Stimulated activated CD4-positive, alpha-beta T cell treated with anti-CD3 and anti-CD28 coated beads, Interleukin-1b, Interleukin-23, amount 100 ng/mL, for 1 hour (primary cell): ENCODE measurements at places on chromosomes 13 and 19.

GRCh38 chr13:92572190-92572589 lies 654.4 kb upstream of the GPC6 start:
- no peak for DNase-seq

DNA sequence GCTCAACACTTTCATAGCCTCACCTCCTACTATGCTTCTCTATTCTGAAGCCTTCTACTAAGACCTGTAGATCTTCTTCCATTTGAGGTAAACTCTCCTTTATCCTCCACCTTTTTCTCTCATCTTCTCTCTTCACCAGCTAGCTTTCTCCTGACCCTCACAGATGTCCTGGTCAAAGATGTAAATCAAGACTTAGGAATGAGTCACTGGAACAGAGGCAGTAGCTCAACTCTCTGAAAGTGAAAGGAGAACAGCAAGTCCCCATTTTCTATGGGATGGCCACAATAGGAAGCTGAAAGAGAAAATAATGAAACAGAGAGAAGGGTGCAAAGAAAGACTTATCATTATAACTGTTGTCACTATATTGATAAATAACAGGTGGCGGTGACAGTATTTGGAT lies 86.1 kb upstream of the DOCK9 start:
- no peak for DNase-seq

DNA sequence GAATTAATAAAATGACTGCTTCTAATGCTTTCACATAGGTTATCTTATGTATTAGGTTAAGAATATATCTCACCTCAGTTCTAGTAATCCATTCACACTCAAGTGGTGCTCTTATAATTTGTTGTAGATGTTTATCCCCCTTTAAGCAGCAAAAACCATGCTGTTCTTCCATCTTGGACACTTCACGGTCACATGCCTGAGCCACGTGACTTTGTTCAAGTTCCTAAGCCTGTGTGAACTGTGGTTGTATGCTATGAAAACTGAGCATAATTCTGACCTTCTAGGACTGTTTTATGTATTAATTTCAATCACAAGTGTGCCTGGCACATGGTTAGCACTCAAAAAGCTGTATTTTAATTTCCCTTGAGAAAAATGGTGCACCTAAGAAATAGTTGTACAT lies 41.2 kb upstream of the STARD13 start:
- DNase-seq: no peak

GRCh38 chr19:1027650-1028061 lies 1.2 kb downstream of the CNN2 start:
- no peak for DNase-seq

GRCh38 chr19:18161636-18162002 lies 8.7 kb downstream of the PIK3R2 start:
- no peak for DNase-seq

DNA sequence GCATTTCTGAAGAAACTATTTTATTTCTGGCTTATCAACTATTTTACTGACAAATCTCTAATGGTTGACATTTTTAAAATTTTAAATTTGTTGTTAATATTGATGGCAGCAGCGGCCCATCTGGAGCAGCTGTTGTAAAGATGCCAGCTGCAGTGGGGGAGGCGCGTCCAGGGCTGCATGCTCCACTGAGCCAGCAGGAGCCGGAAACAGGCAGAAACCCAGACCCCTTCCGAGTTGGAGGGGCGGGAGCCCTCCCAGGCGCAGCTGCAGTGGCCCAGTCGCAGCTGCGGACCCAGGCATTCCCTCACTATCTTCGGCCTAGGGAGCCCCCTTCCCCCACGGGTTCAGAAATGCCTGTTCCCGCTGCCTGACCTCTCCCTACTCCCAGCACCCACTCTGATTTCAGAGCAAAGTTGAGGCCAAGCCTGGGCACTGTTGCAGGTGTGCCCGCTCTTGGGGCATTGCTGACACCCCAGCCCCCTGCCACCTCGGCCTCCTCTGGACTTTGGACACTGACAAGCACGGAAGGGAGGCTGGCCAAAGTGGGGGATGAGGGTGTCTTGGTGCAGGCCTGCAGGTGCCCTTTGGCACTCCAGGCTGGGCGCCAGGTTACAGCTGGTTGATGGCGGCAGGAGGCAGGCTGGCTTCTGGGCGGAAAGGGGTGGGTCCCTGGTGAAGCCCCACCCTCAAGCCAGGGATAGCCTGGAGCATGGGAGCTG lies 69.2 kb downstream of the PIBF1 start:
- DNase-seq: no peak

GRCh38 chr13:41186481-41186880 lies 7.9 kb downstream of the KBTBD7 start:
- no peak for DNase-seq

DNA sequence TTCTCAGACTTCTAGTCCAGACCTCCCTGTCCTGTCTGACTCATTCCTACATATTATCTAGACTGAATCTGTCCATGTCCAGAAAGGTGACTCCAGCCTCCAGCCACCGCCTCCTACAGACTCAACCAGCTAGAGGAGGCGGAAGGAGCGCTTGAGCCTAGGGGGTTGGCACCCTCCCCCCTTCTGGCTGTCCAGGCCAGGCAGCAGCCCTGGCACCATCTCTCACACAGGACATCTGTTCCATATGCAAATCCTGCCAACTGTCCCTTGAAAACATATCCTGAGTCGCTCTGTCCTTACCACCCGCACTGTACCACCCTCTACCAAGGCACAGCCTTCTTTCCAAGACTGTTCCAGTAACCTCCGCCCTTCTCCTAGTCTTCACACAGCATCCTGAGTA lies 150.7 kb upstream of the WASF3 start:
- DNase-seq: no peak

DNA sequence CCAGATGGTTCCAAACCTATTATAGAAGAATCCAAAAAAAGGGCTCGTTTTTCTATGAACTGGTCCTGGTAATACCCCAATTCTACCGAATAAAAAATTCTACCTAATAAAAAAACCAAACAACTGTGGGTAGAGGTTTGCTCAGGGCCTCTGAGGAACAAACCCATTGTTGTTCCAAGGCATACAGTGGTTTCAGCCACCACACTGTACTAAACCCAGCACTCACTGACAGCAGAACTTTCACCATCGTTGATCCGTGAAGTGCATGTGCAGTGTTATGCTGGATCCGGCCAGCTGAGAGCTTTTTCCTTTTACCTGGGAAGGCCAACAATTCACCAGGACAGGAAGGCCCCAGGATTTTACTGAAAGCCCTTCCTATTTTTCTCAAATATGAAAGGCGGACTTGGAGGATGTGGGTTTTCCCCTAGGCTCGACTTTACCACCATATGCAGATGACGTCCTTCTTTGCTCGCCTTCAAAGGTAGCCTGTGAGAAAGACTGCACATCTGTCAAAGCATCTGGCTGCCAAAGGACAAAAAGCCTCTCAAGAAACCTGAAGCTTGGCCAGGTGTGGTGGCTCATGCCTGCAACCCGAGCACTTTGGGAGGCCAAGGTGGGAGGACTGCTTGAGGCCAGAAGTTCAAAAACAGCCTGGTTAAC lies 7.2 kb upstream of the PABPC3 start:
- DNase-seq: no peak

GRCh38 chr19:3760871-3761361 lies 576 bp downstream of the APBA3 start:
- DNase-seq: no peak

DNA sequence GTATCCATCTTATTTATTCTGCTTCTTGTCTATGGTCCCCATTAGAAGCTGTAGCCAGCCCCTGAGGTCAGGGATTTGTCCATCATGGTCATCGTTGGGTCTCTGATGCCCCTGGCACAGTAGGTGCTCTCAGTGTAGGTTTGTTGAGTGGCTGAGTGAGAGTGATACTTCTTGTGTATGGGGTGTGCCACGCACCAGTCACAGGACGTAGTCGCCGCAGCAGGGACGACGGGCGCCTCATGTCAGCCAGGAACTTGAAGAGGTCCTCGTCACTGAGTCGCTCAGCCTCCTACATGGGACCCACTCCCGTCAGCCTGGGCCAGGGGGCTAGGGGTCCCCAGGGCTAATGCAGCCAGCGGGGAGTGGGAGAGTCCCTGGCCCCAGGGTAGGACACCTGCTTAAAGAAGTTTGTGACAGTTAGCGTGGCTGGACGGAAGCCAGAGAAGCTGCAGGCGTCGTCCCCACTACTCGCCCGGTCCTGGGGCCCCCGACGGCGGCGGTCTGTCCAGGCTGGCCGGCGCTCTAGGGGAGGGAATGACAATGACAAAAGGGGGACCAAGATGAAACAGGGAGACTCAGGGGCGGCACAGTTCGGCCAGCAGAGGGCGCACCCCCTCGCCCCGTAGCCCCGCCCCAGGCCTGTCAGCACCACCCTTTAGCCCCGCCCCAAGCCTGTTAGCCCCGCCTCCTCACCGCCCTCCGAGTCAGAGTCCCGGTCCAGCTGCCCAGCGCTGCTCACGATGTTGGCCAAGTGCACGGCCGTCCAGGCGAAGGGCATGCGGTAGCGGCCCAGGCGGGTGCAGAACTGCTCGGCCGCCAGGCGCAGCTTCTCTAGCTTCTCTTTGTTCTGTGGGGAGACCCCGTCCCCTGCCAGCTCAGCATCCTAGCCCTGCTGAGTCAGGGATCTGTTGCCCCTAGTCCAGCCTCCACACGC lies 3.7 kb downstream of the ANGPTL8 start:
- DNase-seq: peak; percentile 54

GRCh38 chr19:10565028-10565566 lies 713 bp downstream of the KRI1 start:
- no peak for DNase-seq

GRCh38 chr13:108895220-108895704 lies 265.9 kb downstream of the MYO16 start:
- no peak for DNase-seq

DNA sequence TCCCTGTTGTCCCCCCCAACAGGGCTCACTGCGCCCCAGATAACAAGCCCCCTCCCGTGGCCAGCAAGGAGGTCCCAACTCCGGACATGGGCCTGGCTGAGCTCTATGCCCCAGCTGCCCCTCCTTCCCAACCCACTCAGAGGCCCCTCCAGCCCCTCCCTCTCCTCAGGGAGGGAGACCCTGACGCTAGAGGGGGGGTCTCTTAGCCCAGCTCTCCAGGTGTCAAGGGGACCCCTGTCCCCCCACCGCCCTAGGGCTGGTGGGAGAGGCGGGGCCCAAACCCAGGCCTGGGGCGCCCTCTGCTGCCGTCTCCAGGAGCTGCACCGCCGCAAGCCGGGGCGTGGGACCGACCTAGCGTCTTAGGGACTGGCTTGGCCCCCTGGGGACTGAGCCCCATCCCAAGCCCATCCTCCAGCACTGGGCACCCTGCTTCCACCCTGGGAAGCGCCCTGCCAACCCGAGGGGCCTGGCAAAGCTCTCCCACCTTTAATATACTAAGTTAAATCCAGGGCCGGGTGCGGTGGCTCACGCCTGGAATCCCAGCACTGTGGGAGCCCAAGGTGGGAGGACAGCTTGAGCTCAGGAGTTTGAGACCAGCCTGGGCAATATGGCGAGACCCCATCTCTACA lies 1.4 kb downstream of the GRIN3B start:
- DNase-seq: peak; percentile 61

DNA sequence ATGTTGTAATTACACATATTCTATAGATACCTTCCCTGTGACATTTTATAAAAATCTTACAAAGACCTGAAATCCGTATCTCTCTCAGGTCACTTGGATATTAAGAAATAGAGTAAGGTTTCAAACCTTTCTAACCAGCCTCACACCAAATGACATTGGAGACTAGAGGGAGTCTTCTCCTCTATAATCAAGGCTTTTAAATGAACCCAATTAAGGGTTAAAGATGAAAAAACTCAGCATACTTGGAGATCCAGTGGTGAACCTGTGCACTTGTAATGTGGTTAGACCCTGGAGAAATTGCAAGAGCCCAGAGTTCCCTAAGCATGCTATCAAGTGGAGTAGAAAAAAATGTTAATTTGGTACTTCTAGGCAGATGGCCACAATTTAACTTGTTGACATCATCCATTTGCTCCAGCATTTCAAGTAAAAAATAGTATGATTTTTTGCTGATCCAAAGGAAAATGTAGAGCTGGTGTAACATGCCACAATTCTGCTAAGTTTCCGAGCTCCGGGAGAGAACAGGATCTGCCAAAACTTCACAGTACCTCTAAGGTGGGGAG lies 554.1 kb upstream of the MIR17HG start:
- no peak for DNase-seq

- DNase-seq: no peak
These were observed 115.2 kb downstream of the STK24 start for GRCh38 chr13:98461486-98462240.

DNA sequence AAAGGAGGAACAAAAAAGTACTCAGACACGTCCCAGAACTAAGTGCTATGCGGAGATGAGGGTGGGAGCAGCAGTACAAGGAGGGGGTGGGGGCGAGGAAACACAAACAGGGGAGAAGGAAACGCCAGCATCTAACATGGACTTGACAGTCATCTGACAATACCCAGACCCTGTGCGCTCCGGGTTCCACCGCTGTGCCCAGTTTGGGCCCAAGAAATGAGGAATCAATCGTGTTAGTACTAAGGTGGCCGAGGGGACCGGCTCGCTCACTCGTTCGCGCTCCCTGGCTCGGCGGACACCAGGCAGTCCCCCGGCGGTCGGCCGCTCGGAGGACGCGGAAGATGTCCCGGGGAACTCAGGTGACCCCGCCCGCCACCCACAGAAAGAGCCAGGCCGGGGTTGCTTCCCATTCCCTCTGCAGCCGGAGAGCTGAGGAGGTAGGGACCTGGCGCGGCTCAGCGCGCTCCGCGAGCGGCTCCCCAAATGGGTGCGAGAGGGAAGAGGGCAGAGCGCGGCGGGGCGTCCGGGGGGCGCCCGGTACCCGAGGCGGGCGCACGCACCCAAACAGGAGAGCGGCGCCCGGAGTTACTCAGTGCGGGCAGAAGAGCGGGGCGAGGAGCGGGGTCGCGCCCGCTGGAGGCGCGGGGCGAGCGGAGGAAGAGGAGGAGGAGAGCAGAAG lies 616 bp downstream of the TSHZ3 start:
- no peak for DNase-seq

DNA sequence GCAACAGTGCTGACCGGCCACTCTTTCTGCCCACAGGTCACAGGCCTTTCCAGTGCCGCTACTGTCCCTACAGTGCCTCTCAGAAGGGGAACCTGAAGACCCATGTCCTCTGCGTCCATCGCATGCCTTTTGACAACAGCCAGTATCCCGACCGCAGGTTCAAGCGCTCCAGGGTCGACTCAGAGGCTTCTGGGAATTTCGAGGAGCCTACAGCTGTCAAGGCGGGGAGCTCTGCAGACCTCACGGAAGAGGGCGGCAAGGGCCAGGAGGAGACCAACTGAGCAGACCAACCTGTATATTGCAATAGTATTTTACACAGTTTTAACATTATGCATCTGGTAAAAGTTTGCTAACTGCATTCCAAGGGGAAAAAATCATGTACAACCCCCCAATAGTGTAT lies 338.5 kb downstream of the ZNF536 start:
- no peak for DNase-seq

DNA sequence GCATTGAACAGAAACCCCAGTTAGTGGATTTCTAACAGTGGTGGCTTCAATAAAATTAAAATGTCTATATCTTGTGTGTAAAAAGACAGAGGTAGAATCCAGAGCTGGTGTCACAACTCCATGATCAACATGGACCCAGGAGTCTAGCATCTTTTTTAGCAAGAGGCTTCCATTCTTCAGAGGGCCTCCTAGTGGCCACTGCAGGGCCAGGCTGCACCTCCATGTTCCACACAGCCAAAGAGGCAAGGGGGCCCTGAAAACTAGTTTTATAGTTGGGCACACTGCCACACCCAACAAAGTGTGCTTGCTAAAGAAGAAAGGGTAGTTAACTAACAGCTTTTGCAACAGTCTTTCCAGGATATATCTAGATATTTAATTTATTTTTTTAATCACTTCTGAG lies 12.9 kb downstream of the N4BP2L1 start:
- no peak for DNase-seq

- DNase-seq: no peak
These were observed 54.5 kb downstream of the LMO7 start for GRCh38 chr13:75690607-75691006.
